ENCODE measurements at places on chromosomes 16 and 17. TPM values are rescaled to one million over a fixed set of nuclear protein-coding genes. Genes with fewer than 3 reads are reported as not detected.

DNA sequence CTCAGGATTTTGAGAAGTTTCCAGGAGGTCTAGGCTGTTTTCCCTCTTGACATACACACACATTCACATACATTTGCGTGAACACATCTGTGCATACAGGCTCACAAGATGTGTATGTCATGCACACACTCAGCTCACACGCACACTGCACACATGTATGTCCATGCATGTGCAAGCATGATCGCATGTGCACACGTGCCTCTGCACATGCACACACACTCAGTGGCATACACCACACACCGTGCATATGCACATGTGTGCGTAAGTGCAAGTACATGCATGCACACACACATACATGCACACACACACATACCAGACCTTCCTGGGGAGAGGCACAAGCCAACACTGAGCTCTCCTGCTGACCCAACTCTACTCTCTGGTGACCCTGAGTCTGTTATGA is 171.4 kb downstream of the RBFOX3 start:
- no peaks in the 10 kb centered on the region for H3K27me3 ChIP-seq
- DNase-seq, result no peak
- no peak overlapping the region for H3K27ac ChIP-seq
- no peak overlapping the region for H3K4me3 ChIP-seq

GRCh38 chr16:53502331-53503269 is at the start of gene AKTIP:
AKTIP (minus strand) TSS chr16:53503209; CDS start chr16:53500259, 2,950 bp downstream.
- H3K4me1 ChIP-seq, result peaks cover 45% of the 10 kb centered on the region
- H3K4me3 ChIP-seq, result peak within 1 kb of the TSS; percentile 100
- H3K36me3 ChIP-seq, result peaks cover 23% of the 10 kb centered on the region
- DNase-seq, result peak; percentile 64
- H3K27ac ChIP-seq, result peak within 1 kb of the TSS; percentile 97

The GOSR1 gene
- total RNA-seq, result 46.8 TPM

The NPIPA8 gene
- 18.8 TPM for total RNA-seq

- H3K36me3 ChIP-seq, result no peaks in the 10 kb centered on the region
- no peak overlapping the region for H3K27ac ChIP-seq
- peaks cover 4% of the 10 kb centered on the region for H3K4me1 ChIP-seq
Measured at GRCh38 chr16:58503166-58503862, 3.4 kb downstream of the NDRG4 start.

DNA sequence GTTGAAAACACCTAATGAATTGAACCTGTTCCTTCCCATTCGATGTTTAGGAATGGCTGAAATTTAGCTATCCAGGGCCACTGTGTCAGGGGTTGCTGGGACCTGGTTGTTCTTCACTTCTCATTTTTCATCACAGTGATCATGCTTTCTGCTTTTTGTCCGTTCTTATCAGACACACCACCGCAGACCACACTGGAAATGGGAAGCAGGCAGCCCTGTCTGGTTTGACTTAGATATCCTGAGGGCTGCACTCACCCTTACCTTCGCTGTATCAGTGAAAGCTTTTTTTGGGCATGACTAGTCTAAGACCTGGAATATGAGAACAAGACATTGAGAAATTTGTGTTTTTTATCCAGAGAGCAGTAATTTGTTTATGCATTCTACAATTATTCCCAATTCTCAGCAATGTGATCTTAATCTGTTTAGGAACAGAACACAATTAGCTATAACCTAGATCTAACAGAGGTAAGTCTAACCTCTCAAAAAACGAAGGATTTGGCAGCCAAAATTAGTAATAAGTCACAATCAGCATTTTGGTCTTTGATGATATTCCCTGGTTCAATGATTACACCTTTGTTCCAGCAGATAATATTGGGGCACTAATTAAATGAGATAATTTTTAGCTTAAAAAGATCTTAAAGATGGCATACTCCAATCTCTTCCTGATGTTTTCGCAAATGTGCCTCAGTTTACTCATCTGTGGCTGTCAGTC is 126.0 kb upstream of the GOT2 start:
- no peak overlapping the region for H3K4me3 ChIP-seq
- no peaks in the 10 kb centered on the region for H3K4me1 ChIP-seq
- H3K27ac ChIP-seq, result no peak overlapping the region
- peaks cover 3% of the 10 kb centered on the region for H3K27me3 ChIP-seq
- DNase-seq, result no peak

The BCAS3 gene
- 27.3 TPM for total RNA-seq

GRCh38 chr16:69768666-69769065 is 6.5 kb downstream of the WWP2 start:
- no peak overlapping the region for H3K4me3 ChIP-seq
- H3K36me3 ChIP-seq, result peaks cover 12% of the 10 kb centered on the region
- DNase-seq, result no peak
- peaks cover 16% of the 10 kb centered on the region for H3K4me1 ChIP-seq
- H3K27me3 ChIP-seq, result no peaks in the 10 kb centered on the region

The ALOX12B gene
- total RNA-seq, result 0.97 TPM

The OSGIN1 gene
- 0.85 TPM for total RNA-seq

- peak overlapping the region; percentile 84 for H3K27ac ChIP-seq
- no peak for DNase-seq
- peak overlapping the region; percentile 80 for H3K4me3 ChIP-seq
- H3K36me3 ChIP-seq, result no peaks in the 10 kb centered on the region
- peaks cover 9% of the 10 kb centered on the region for H3K4me1 ChIP-seq
- peaks cover 5% of the 10 kb centered on the region for H3K27me3 ChIP-seq
Measured at GRCh38 chr16:380762-381011, 1.1 kb downstream of the PGAP6 start.

GRCh38 chr17:50550661-50551432 is 3.9 kb downstream of the SPATA20 start:
- no peak overlapping the region for H3K27ac ChIP-seq
- no peaks in the 10 kb centered on the region for H3K27me3 ChIP-seq
- peaks cover 8% of the 10 kb centered on the region for H3K4me1 ChIP-seq
- H3K4me3 ChIP-seq, result no peak overlapping the region
- H3K36me3 ChIP-seq, result no peaks in the 10 kb centered on the region

DNA sequence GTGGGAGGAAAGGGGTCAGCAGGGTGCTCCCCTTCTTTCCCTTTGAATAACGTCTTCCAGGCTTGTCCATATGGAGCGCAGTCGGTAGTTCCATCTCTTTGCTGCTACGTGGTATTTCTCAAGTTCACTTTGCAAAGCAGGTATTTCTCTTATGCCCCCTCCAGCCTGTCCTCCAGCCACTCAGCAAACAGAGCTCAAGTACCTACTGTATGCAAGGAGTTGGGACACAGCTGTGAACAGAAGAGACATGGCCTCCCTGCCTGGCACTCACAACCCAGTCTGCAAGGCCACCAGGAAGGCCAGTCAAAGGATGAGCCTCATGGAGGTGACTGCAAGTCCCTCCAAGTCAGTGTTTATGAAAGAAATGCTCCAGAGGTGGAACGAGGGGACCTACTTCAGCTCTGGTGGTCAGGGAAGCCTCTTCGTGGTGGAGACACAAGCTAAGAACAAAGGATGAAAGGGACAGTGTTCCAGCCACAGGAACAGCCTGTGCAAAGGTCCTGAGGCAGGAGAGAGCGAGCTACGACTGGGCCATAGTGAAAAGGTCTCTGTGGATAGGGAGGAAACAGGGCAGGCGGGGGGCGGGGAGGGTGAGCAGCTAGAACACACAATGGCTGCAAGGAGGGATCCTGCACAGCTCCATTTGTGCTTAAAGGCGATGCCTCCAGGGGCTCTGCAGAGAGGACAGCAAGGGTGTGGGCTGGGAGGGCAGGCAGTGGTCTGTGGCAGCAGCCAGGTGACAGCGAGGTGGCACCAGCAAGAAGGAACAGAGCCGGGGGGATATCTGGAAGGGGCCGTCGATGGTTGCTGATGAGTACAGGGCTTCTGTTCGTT is 32.6 kb downstream of the PPL start:
- H3K4me1 ChIP-seq, result no peaks in the 10 kb centered on the region
- no peak overlapping the region for H3K27ac ChIP-seq
- DNase-seq, result no peak
- no peaks in the 10 kb centered on the region for H3K36me3 ChIP-seq
- no peak overlapping the region for H3K4me3 ChIP-seq
- peaks cover 15% of the 10 kb centered on the region for H3K27me3 ChIP-seq

DNA sequence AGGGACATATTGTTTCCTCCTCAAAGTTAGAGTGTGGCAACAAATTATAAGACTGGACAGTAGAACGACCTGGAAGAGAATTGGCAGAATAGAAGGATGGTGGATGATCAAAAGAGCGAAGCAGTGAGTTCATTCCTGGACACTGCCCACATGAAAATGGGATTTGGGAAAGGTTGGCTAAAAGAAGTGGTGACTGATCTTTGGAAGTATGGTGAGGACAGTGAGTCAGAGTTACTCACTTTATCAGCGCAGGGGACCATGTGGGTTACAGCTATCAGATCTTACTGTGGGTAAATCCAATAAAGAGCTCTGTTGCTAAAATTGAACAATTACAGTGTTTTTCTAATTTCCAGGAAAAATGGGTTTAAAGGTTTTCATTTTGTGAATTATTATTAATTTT is 2.7 kb upstream of the TANC2 start:
- H3K36me3 ChIP-seq, result no peaks in the 10 kb centered on the region
- no peak overlapping the region for H3K27ac ChIP-seq
- peaks cover 58% of the 10 kb centered on the region for H3K27me3 ChIP-seq
- H3K4me3 ChIP-seq, result no peak overlapping the region

GRCh38 chr16:19744670-19745069 is 26.6 kb downstream of the IQCK start:
- no peaks in the 10 kb centered on the region for H3K4me1 ChIP-seq
- no peaks in the 10 kb centered on the region for H3K36me3 ChIP-seq
- no peaks in the 10 kb centered on the region for H3K27me3 ChIP-seq
- no peak overlapping the region for H3K4me3 ChIP-seq
- no peak overlapping the region for H3K27ac ChIP-seq

The ABCC3 gene
- 1.4 TPM for total RNA-seq

The ZNF286A gene
- total RNA-seq, result 26.5 TPM

DNA sequence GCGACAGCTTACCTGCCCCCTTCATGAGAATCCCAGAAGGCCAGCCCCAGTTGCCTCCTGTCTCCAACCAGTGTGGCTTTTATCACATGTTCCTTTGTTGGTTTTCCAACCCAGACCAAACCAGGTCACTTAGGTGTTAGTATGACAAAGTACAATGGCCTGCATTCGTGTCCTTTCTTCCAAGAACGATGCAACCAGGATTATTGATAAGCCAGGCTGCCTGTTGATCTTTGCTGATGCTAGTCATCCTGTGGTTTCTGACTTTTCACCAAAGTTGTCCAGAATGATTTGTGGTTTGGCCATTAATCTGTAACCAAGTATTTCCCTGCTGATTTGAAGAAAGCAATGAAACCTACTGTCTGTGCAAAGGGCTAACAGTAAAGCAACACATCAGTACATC is 191.4 kb downstream of the CYLD start:
- no peak for DNase-seq
- H3K4me3 ChIP-seq, result no peak overlapping the region
- H3K27ac ChIP-seq, result no peak overlapping the region
- no peaks in the 10 kb centered on the region for H3K36me3 ChIP-seq
- no peaks in the 10 kb centered on the region for H3K4me1 ChIP-seq

DNA sequence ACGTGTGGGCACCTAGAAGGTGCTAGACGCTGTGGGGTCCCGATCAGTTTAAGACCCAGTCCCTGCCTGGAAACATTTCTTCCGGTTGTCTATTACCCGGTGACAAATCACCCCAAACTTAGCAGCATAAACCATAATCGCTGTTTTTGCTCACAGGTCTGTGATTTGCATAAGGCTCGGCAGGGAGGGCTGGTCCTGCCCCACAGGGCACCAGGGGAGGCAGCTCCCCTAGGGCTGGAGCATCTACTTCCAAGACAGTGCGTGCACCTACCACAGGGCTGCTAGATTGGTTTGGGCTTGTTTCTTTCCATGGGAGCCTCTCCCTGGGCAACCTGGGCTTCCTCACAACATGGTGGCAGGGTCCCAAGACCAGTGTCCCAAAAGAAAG is 214.5 kb upstream of the CIBAR2 start:
- H3K36me3 ChIP-seq, result no peaks in the 10 kb centered on the region
- H3K4me3 ChIP-seq, result no peak overlapping the region
- no peak overlapping the region for H3K27ac ChIP-seq
- no peak for DNase-seq
- H3K27me3 ChIP-seq, result peaks cover 2% of the 10 kb centered on the region
- H3K4me1 ChIP-seq, result peaks cover 6% of the 10 kb centered on the region

The MT1H gene
- not detected for total RNA-seq

The CACNA1H gene
- total RNA-seq, result 2.9 TPM

DNA sequence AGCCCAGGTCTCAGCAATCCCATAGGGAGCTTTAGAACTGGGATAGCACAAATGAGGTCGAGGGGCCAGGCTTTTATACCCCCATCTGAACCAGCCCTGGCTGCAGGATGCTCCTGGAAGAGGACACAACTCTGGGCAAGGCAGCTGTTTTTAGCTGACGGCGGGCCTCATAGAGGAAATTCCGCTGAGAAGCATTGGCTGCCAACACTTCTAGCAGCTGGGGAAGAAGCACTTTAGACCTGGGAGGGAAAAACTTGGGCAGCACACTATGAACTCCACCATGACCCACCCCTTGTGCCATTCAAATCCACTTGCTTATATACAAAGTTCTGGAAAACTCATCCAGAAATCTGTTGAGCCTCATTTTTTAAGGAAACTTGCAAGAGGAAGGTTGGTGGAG is 5.0 kb downstream of the CCL11 start:
- H3K36me3 ChIP-seq, result no peaks in the 10 kb centered on the region
- H3K27ac ChIP-seq, result no peak overlapping the region
- no peak for DNase-seq
- no peaks in the 10 kb centered on the region for H3K4me1 ChIP-seq
- peaks cover 4% of the 10 kb centered on the region for H3K27me3 ChIP-seq
- no peak overlapping the region for H3K4me3 ChIP-seq

The KRTAP4-3 gene
- total RNA-seq, result not detected

- no peak overlapping the region for H3K27ac ChIP-seq
- H3K27me3 ChIP-seq, result no peaks in the 10 kb centered on the region
- no peak overlapping the region for H3K4me3 ChIP-seq
- DNase-seq, result no peak
- H3K36me3 ChIP-seq, result peaks cover 18% of the 10 kb centered on the region
- peaks cover 18% of the 10 kb centered on the region for H3K4me1 ChIP-seq
Measured at GRCh38 chr17:30173649-30174048, 57.0 kb downstream of the NSRP1 start.

The GP1BA gene
- not detected for total RNA-seq

DNA sequence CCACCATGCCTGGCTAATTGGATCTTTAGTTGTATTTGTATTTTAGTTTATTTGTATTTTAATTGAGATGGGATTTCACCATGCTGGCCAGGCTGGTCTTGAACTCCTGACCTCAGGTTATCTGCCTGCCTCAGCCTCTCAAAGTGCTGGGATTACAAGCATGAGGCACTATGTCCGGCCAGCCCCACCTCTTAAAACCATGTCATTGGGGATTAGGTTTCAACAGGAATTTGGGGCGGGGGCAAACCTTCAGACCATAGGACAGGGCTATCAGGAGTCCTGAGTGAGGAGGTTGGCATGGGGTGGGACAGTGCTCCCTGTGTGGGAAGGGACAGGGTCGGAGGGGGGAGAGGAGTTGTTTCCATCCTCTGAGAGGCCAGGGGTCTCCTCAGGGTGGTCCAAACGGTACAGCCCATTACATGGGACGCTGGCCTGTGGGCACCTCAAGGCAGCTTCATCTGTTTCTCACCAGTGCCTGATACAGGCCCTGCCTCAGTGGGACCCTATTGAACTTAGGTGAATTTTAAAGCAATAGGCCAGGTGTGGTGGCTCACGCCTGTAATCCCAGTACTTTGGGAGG is 21.6 kb downstream of the GAA start:
- H3K4me3 ChIP-seq, result no peak overlapping the region
- no peak overlapping the region for H3K27ac ChIP-seq
- peaks cover 7% of the 10 kb centered on the region for H3K27me3 ChIP-seq

- DNase-seq, result no peak
- H3K27ac ChIP-seq, result no peak overlapping the region
- H3K4me3 ChIP-seq, result no peak overlapping the region
- no peaks in the 10 kb centered on the region for H3K36me3 ChIP-seq
- H3K27me3 ChIP-seq, result peaks cover 68% of the 10 kb centered on the region
Measured at GRCh38 chr16:86512860-86513470, 2.6 kb downstream of the FOXF1 start.
